A549 treated with GW870086 at 1 μM for 4 hours (cell line): ENCODE measurements at places on chromosomes 7 and 10. TPM values are rescaled to one million over a fixed set of nuclear protein-coding genes. Genes with fewer than 3 reads are reported as not detected.

NUTM2A gene
- 0.10 to 0.21 TPM (median 0.16 TPM) in 3 of 5 replicates, not detected in the others for total RNA-seq

MAGI2 gene
- total RNA-seq = 0.21 to 0.45 TPM (median 0.36 TPM) in 5 replicates

RNLS gene
- total RNA-seq = 7.0 to 10.4 TPM (median 8.3 TPM) in 5 replicates

STOX1 gene
- 0.24 to 0.80 TPM (median 0.65 TPM) in 5 replicates for total RNA-seq

SPDYE16 gene
- not detected in 5 replicates for total RNA-seq

PRLHR gene
- total RNA-seq = not detected in 5 replicates

TOMM7 gene
- total RNA-seq = 427 to 1,144 TPM (median 458 TPM) in 5 replicates

KNDC1 gene
- total RNA-seq = 0.61 to 2.0 TPM (median 1.1 TPM) in 5 replicates

GNB2 gene
- total RNA-seq = 178 to 259 TPM (median 248 TPM) in 5 replicates

DDC gene
- 0.63 to 2.3 TPM (median 1.1 TPM) in 5 replicates for total RNA-seq

GLI3 gene
- 0.07 to 0.34 TPM (median 0.08 TPM) in 5 replicates for total RNA-seq

PRKG1 gene
- 0.02 TPM in 2 of 5 replicates, not detected in the others for total RNA-seq

CNPY1 gene
- not detected in 5 replicates for total RNA-seq

TMEM236 gene
- 0.02 to 0.05 TPM (median 0.05 TPM) in 4 of 5 replicates, not detected in the other for total RNA-seq

TMEM176A gene
- not detected in 5 replicates for total RNA-seq

SUN3 gene
- not detected in 5 replicates for total RNA-seq

GBX1 gene
- 0.26 TPM in 1 of 5 replicates, not detected in the others for total RNA-seq

SFRP4 gene
- total RNA-seq = 2.6 to 4.1 TPM (median 3.8 TPM) in 5 replicates

ITGB8 gene
- 0.89 to 1.5 TPM (median 1.3 TPM) in 5 replicates for total RNA-seq

EBLN1 gene
- 0.16 TPM in 1 of 5 replicates, not detected in the others for total RNA-seq

METTL2B gene
- total RNA-seq = 20.8 to 25.2 TPM (median 22.5 TPM) in 5 replicates

DNAH11 gene
- total RNA-seq = 0.14 to 0.77 TPM (median 0.24 TPM) in 5 replicates
